ENCODE measurements at places on chromosomes 16 and 17. TPM values are rescaled to one million over a fixed set of nuclear protein-coding genes. Genes with fewer than 3 reads are reported as not detected.

CFAP97D1 gene
- total RNA-seq = not detected

KCNJ16 gene
- total RNA-seq = not detected

KRT35 gene
- not detected for total RNA-seq

ROGDI gene
- 17.0 TPM for total RNA-seq

PMFBP1 gene
- total RNA-seq = 0.93 TPM

CD79B gene
- total RNA-seq = 4.5 TPM

ACSM2A gene
- total RNA-seq = not detected

UTP4 gene
- 20.5 TPM for total RNA-seq

NTN3 gene
- total RNA-seq = 0.15 TPM

TBC1D3C gene
- 0.13 TPM for total RNA-seq

All from mammary microvascular endothelial cell (primary cell).